ENCODE measurements at places on chromosomes 13 and 19.

- DNase-seq, result no peak
These were observed 5.4 kb downstream of the MEIS3 start for GRCh38 chr19:47413941-47414340.

DNA sequence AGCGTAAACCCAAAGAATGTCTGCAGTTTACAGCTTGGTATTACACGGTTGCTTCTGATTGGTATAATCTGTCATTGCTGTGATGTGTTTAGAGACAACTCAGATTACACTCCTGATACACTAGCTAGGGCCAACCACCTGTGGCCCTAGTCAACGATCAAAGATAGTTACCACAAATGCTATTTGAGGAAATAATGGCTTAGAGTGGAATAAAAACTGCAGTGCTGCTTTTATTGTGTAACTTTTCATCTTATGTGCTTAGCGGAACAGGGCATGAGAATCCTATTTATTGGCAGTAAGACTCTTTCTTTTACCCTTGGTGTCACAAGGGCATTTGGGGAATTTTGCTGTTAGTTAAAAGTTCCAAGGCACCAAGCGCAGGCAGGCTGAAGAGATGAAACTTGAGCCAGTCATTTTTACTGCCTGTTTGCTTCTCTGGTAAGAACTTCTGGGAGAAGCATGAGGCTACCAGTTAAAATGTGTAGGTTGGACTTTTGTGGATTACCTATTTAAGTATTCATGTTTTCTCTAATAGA is 363.3 kb downstream of the KCNRG start:
- DNase-seq, result peak; percentile 60

DNA sequence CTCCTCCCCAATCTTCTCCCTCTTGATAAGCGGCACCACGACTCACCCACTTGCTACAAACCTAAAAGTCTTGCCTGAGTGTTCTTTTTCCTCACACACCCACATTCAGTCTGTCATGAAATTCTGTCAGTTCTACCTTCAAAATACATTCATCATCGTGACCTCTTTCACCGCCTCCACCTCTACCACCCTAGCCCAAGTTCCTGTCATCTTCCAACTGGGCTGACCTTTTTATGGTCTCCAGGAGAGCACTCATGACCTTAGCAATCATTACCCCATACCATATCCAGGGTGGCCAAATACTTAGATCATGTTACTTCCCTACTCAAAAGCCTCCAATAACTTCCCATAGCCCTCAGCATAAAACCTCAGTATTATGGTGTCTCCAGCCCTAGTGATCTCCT is 110.4 kb upstream of the TSC22D1 start:
- DNase-seq, result no peak

- peak; percentile 19 for DNase-seq
These were observed 792 bp upstream of the LENG8 start for GRCh38 chr19:54448040-54448773.

DNA sequence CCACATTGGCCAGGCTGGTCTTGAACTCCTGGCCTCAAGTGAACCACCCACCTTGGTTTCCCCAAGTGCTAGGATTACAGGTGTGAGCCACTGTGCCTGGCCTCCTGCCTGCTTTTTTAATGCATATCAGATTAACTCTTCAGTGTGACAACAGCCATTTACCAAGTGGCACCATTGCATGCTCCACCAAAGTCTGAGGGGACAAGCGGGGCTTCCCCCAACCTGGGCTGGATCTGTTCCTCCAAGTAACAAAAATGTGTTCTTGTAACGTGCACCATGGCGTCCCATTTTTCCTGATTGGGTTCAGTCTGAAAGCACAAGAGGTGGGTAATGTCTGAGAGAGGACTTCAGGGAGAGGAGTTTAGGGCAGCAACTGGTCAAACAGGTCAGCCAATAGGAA is 77.8 kb downstream of the TEX29 start:
- no peak for DNase-seq

- no peak for DNase-seq
These were observed 16.7 kb downstream of the TMTC4 start for GRCh38 chr13:100657881-100658315.

DNA sequence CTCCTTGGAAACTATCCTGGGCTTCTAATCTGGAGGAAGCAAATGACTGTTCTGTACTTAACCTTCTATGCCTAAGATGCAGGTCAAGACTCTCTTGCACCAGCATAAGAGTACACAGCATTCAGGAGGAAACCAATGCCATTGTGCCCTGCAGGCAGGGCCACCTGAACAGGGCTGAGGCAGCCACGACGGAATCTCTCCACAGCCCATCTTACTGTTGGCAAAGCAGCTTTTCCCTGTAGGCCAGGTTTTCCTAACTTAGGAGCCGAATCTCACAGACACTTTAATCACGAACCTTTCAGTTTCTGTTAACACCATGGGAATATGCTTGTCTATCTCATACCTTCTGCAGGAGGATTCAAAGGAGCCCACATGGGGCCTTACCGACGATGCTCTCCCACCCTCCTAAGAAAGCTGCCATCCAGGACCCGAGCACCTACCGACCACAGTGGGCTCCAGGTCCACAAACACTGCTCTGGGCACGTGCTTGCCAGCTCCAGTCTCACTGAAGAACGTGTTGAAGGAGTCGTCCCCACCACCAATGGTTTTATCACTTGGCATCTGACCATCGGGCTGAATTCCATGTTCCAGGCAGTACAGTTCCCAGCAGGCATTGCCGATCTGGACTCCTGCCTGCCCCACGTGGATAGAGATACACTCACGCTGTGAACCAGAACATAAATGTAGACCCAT is 2.6 kb downstream of the TUBA3C start:
- DNase-seq, result no peak

DNA sequence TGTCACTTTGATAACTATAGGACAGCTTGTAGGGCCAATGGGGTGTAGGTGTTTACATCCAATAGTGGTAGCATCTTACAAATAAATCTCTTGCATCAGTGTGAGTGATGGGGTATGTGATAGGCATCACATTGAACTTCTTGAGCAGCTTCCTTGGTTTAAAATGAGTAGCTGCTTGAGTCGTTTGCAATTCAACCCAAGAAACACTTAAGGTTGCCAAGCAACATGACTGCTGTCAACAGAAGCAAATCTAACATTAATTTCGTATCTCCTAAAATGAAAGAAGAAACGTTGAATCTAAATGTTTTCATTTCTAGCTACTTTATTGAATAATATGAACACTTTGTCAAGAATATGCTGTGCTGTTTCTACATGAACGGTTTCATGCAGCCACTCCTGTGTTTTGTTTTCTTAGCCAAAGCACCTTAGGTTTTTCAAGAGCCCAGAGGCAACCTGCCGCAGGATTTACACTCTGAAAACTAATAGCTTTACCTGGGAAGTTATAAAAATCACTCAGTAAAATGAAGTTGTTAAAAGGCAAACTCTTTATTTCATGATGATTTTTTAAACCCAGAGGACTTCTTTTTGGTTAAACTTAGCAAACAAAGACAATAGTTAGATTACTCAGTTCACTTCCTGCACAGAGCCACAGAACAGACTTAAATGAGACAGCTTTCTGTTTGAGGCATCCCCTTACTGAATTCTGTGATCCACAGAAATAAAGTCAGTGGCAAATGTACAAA is 305.2 kb downstream of the MTUS2 start:
- DNase-seq, result no peak

Measured in NCI-H1417 (cell line).